ENCODE measurements at places on chromosomes 5 and 9.

GRCh38 chr5:175845229-175845628 is 26.1 kb upstream of the CPLX2 start:
- DNase-seq: no peak

DNA sequence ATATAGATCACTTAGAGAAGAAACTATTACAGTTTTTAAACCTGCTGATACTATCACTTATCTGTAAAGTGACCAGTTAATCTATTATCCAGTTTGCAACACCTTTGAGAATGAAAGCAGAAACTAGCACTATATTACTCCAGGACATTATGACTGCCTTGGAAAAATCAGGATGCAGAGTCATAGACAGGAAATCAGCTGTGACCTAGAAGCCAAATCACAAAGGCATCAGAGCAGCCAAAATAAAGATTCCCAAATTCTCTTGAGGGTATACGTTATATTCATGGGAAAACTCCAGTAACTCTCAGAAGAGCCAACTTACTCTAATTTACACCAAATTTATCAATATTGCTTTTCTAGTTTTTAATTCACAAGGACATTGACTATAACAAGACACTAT is 49.9 kb downstream of the CDO1 start:
- no peak for DNase-seq

- no peak for DNase-seq
These were observed 4.7 kb downstream of the ABCA1 start for GRCh38 chr9:104923289-104923688.

DNA sequence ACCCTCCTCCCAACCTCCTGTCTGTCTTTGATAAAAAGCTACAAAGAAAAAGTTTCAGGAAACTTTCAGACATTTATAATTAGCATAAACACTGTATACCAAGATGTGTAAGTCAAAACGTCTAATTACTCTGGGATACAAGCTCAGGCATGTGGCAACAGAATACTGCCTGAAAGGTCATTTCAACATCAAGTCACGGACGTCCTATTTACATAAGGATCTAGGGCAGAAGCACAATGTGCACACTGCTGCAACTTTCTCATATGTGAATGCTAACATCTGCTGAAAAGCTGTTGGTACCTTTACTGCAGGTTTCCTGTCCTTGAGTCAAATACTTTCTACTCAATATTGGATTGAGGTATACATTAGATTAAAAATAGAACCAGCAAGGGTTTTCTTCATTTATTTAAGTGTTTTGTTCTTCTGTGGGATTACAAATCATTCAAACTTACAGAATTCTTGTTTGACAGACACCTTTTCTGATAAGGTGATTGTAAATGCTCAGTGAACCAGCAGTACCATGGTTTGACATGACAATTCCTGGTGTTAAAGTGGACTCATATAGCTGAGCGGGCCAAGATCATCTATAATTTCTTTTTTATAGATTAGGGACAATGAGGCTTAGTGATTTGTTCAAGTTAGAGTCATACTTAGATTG is 36.8 kb downstream of the ELL2 start:
- no peak for DNase-seq

DNA sequence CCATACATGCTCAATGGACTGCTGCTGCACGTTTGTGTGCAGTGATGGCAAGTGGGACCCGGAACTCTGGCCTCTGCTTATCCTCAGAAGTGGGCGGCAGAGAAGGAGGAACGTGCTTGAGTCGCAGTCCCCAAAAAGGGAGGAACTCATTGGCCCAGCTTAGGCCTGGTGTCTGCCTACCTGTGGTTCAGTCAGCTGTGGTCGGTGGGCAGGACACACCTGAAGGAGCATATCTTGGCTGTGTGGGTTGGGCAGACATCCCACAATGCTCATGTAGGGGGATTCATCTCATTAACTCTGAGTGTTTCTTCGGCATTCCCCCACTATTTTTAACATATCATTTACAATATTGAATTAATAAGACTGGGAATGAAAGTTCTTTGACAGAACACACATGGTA is 122.9 kb upstream of the IL12B start:
- DNase-seq: no peak

GRCh38 chr5:153256-153655 is 38.0 kb upstream of the LRRC14B start:
- DNase-seq: no peak

DNA sequence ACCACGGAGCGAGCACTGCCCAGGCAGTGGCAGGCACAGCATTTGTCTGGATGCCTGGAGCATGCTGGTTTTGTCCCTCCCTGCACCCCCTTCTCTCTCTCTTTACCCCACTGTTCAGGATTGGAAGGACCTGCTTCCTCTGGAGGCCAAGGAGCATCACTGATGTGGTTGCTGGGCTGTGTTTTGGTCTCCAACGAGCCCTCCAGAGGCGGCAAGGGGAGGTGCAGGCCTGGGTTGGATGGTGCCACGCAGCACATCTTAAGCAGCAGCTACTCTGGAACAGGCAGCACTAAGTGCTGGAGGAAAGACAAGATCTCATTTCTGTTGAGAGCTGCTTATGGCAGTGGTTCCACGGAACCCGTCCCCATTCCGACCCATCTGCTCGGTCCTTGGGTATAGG is 139.6 kb downstream of the CMYA5 start:
- DNase-seq: no peak

DNA sequence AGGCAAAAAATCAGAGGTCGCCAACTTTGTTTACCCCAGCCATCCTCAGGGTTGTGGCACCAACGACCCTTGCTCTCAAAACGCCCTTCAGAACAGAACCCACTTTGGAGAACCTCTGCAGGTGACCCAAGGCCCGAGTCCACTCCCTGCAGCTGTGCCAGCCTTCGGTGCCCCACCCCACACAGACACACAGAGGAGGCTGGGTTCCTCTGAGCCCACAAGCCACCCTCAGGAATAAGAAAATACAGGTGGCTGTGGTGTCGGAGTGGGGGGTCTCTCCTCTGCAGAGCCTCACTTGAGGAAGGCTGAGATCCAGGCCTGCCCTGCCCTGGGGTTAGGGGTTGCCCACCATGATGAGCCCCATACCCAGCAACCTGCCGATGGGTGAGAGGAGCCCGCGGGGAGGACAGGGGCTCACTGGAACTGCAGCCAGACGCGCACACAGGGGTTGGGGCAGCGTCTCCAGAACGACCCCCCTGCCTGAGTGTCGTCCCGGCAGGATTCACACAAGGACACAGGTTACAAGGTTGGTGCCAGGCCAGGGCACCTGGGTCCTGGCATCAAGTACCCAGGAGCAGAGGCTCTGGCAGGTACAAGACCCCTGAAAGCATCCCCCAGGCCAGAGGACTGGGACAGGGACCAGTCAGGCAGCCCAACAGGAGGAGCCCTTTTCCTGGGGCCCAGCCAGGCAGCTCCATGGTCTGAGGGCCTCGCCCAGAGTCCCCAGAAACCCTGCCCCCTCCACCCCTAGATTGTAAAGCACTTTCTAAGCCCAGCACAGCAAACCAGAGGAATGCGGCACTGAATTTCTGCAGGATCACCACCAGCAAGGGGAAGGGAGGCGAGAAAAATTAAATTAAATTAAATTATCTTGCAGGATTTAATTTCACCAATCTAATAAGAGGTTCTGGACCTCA is 40.0 kb downstream of the NACC2 start:
- DNase-seq: no peak

GRCh38 chr5:39423331-39423751 is 1.4 kb downstream of the DAB2 start:
- DNase-seq: no peak

GRCh38 chr9:135607401-135608293 is 31.7 kb downstream of the GLT6D1 start:
- DNase-seq: no peak

Data from natural killer cell (primary cell).